MCF 10A (cell line): ENCODE measurements at places on chromosomes 2 and 18. TPM values are rescaled to one million over a fixed set of nuclear protein-coding genes. Genes with fewer than 3 reads are reported as not detected.

- no peak for DNase-seq
Observed at GRCh38 chr2:223587301-223587700, 14.9 kb downstream of the SCG2 start.

Gene CD8B
- total RNA-seq: not detected in 2 replicates

Gene INHBB
- total RNA-seq: 0.10 and 0.16 TPM in 2 replicates

- DNase-seq: no peak
Observed at GRCh38 chr2:120452945-120453634, 107.2 kb downstream of the INHBB start.

Gene UPP2
- not detected in 2 replicates for total RNA-seq

- no peak for DNase-seq
Observed at GRCh38 chr2:231917280-231918066, 8.7 kb downstream of the NPPC start.

Gene HOXD13
- not detected in 2 replicates for total RNA-seq

DNA sequence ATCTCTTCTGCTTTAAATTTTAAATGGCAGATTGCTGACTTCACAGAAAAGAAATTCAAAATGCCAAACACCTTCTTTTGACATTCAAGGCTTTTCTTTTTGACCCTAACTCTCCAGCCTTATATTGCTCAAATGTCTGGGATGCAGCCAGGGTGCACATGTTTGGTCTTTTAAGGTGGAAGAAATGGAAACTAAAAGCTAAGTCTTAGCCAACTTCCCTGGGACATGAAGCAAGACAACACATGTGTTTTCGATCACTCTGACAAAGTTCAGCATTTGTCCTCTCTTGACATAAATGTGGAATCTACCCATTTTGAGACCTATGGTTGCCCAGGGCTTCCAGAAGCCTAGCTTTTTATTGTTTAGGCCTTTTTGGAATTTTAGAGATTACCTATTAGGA, 161.6 kb downstream of the RDH14 start:
- no peak for DNase-seq

Gene DCDC2C
- total RNA-seq: not detected in 2 replicates

DNA sequence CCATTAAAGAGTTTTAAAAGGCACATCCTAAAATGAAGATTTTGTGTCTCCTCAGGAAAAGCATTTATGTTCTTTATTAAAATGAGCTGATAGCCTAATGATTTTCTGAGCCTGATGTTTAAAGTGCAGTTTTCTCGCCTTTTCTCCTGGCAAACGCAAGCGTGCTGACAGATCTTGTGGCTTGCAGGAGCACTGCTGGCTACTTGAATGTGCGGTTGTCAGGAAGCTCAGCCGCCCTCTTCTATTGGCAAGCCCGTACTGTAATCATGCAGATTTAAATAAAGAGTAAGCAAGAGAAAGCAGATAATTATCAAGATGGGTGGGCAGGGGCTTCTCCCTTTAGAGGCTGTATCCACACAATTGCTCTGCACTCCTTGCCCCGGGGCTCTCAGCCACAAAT, 139.5 kb upstream of the SPHKAP start:
- DNase-seq: no peak

DNA sequence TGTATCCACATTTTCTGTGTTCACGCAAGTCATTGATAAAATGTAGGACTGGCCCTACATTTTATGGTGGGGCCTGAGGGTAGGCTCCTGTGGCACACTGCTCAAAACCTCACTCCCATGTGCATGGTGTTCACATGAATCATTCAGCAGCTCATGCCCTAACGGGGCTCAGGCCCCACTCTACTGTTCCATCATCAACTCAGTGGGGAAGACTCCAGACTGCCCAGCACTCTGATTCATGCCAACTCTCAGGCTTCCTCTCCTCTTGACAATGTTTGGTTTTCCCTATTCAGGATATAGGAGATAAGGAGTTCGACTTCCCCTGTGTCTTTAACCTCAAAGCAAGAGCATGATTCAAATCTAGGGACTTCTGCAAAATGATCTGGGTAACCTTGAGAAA, 92.0 kb upstream of the BOD1L2 start:
- no peak for DNase-seq

DNA sequence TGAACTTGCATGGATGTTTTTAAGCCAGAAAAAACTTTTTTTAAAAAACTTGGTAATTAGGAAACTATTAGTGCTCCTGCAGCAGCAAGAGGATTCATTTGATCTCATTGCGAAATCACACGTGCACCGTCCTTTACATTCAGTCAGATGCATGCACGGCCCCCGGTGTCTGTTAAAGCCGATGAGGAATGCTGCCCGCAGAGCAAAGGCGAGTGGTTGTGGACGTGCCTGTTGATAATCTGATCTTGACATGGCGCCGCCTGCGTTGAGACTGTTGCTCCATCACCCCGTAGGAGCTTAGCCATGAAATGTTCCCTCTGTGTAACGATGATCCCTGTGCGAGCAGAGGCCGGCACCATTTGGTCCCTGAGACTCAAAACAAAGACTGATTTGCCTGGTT, 300.0 kb downstream of the GBX2 start:
- DNase-seq: no peak

GRCh38 chr18:35936951-35937350, 35.5 kb upstream of the RMP24 start:
- DNase-seq: no peak

- no peak for DNase-seq
Observed at GRCh38 chr2:96091711-96092572, 24.4 kb downstream of the ADRA2B start.

Gene TUBA3E
- not detected in 2 replicates for total RNA-seq

- DNase-seq: no peak
Observed at GRCh38 chr18:64271975-64272659, 123.2 kb upstream of the LINC00305 start.

DNA sequence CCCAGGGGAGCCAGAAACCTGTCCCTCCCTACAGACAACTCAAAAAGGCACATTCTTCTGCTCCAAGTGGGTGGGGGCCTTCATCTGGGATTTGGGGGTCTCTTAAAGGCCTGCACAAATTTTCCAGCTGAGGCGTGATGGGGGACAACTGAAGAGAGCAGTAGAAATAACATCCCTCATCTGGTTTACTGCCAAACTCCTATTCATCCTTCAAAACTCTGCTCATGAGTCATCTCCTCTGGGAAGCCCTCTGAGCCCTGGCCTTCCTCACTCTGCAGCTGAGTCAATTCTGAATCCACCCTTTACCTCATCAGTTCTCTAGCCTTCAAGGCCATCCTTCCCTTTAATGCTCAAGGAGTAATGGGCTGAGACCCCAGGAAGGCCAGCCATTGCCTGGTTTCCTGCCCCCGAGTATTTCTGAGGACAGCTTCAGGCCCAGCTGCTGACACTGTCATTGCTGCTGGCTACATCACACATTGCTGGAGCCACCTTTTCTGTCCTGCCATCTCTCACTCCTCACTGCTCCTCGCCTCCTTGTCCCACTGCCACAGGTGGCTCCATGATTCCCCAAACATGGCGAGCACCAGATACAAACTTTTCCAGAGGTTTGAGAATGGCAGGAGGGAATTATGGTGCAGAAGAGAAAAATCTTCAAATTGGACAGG, 32.2 kb upstream of the GLI2 start:
- DNase-seq: peak; percentile 91

DNA sequence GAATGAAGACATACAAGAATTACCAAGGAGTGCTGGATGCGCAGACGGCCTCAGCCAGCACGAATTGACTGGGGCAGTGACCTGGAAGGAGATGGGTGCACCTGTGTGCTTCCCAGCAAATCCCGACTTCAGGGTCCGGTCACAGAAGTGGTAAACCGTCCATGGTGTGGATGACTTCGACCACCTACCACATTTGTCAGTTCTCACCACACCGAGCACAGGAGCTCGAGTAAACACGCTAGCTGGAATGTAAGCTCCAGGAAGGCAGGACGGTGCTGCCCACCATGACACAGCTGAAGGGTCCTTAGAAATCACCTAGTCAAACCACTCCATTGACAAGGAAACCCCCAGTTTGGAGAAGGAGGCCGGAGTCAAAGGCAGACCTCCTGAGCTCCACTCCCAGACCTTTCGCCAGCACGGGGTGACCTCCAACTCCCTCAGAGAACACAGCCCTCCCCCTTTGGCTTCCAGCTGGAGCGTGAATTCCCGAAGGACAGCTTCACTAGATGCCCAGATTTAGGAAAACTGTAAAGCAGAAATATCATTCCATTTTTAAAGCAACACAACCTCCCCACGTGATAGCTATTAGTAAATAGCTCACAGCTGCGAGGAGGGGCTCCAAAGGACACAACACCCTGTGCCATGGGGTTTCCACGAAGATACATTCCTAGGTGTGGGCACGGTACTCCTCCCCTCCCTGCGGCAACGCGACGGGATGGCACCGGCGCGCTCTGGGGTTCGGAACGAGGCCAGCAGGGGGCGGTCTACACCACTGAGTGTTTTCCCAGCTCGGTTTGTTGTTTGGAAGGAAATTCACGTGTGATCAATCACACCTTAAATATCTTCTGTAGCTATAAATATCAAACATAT, 34.1 kb upstream of the GNAL start:
- DNase-seq: peak; percentile 67

DNA sequence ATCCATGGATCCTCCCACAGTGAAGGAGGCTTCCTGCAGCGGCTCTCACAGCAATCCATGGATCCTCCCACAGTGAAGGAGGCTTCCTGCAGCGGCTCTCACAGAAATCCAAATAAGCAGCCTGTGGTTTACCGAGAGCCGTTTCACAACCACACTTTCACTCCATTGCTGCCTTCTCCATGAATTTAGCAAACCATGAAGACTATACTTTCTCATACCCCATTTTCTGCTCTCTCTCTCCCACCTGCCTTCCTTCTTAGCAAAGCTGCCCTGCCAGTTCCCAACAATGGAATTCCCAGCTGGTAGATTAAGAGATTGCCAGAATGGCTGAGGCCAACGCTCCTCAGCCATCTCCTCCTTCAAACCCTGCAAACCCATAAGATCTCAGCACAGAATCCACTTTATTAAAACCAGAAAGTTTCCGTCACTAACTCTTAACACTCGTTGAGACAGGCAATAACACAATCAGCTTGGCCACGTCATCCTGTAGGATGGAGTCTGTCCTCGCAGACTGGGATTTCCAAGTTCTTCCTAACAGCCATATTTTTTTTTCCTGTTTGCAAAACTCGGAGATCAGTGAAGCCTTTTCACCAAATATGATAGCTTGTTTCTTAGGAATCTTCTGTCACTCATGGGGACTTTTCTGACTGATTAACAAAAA, 162.2 kb downstream of the PXDN start:
- DNase-seq: no peak

Gene MOGAT1
- not detected in 2 replicates for total RNA-seq

Gene TUBA4B
- total RNA-seq: not detected in 2 replicates

DNA sequence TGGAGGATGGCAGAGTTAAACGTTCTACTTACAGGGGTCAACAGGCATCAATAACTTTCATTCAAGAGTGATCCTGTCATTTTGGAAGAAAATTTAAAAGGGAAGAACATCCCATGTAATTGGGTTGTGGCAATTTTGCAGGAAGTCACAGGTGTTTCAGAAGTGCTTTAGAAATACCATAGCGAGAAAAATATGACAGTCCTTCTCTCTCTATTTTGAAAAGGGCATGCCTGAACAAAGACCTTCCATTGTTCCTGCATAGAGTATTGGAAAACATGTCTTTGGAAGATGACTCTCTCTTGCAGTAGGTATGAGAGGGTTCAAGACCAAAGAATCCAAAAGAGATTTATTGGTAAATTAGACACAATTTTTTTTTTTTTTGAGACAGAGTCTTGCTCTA, 81.8 kb upstream of the SERTAD2 start:
- no peak for DNase-seq

DNA sequence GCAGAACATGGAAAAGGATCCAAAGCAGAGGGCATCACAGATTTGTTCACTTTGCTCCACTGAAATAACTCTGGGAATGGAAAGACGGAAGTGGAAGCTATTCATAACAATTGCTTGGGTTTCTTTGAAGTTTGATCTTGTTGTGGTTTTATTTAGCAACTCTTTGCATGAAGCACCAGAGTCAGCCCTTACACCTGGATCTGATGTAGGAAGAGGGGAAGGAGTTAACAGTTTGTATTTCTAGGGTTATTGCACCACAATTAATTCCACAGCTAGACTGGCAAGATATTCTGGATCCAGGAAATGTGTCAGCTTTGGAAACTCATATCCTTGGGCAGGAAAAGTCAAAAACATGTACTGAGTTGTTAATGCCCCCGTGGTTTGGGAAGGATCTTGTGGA, 1143.4 kb downstream of the CNTNAP5 start:
- DNase-seq: peak; percentile 71

GRCh38 chr2:223267160-223267951, 215.4 kb downstream of the KCNE4 start:
- no peak for DNase-seq

DNA sequence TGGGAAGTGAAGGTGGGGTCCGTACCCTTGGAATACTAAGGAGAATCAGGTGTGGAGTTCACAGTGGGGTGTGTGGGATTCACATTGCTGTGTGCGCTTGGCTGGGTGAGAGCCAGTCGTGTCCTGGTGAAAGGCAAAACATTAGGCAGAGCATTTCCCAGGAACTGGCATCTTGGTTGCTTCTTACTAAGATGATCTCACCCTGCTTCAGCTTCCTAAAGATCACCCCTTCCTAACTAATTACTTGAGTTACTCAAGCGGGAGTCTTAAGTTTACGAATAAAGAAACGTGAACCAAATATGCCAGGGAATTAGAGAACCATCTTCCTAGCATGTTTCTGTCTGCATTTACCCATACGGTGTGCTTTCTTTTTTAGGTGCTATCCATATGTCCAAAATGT, 122.9 kb downstream of the NCK2 start:
- DNase-seq: no peak

Gene ANTXR1
- 33.1 and 33.8 TPM in 2 replicates for total RNA-seq

GRCh38 chr2:238709325-238710025, 138.4 kb upstream of the TWIST2 start:
- no peak for DNase-seq

DNA sequence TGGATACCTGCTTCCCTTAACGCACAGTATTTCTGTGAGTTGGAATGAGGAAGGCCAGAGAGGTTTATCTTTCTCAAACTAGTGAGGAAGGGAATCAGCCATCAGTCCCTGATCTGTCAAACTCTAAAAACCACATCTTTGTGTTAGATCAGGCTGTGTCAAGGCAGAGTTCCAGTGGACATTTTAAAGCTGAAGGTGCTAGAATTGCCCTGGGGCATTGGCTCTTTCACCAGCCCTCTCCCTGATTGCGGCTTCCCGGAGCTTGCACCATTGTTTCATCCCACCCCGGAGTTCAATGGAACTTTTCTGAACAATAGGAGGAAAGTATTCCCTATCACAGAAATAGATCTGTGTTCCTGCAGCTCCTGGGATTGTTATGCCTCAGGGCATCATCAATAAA, 110.2 kb downstream of the RNF144A start:
- DNase-seq: peak; percentile 29
